ENCODE measurements at places on chromosomes 1 and 21. TPM values are rescaled to one million over a fixed set of nuclear protein-coding genes. Genes with fewer than 3 reads are reported as not detected.
A peak's percentile ranks its signal among the peaks of the same experiment; 100 is the strongest.

- DNase-seq, result no peak
Measured at GRCh38 chr1:230818901-230819300, 49.4 kb downstream of the C1orf198 start.

DNA sequence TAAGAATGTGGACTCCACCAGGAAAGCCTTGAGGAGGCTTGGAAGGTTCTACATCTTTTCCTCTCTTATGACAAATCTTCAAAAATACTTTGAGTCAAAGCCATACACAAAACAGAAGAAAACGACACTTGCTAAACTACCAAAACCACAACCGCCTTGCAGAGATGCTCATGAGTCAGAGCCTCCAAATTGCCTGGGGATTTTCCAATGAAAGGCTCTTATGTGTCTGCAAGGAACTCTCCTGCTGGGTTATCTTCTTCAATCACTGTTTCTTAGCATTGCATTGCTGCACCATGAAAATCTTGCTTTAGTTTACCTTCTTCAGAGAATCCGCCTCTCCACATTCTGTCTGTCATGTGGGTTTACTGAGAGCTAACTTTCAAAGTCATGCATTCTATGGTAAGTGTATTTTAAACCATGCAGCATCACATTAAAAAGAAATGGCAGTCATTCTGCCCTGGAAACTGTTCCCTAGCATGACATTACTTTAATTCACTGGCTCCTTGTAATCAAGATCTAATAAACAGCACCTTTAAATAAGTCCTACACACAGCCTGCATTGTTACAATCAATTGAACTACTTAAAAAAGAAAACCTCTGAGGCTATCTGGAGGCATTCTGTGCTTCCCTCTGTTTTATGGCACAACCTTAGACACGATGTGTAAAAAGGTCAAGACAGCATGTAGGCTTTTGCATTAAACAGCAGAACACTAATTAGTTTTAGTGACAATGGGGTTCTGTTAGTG lies 210.0 kb upstream of the FOXD3 start:
- DNase-seq, result peak; percentile 73

The SYCP1 gene
- not detected for total RNA-seq

DNA sequence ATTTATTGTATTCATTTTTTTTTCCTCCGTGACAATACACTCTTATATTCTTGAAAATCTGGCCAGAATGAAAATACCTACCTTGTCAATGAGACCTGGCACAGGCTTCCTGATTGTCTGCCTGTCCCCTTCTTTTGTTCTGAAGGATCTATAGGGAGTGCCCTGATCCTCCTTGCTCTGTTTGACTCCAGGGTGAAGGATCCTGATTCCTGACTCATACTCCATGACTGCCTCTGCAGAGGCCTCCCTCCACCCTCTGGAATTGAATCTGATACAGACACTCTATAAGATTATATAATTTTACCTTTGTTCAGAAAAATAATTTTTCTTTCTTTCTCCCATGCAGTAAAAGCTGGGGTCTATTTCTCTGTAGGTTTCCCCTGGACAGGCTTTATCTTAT lies 116.2 kb downstream of the HMCN1 start:
- no peak for DNase-seq

- no peak for DNase-seq
Measured at GRCh38 chr21:42500225-42500624, 4.2 kb upstream of the RSPH1 start.

- peak; percentile 89 for DNase-seq
Measured at GRCh38 chr21:29372063-29372802, 73.5 kb downstream of the BACH1 start.

- no peak for DNase-seq
Measured at GRCh38 chr1:186286615-186287315, 88.3 kb downstream of the TPR start.

The FALEC gene
- total RNA-seq, result not detected

Measured in myocyte (in vitro differentiated cells).